ENCODE measurements at places on chromosomes 13 and 19. TPM values are rescaled to one million over a fixed set of nuclear protein-coding genes. Genes with fewer than 3 reads are reported as not detected.
A peak's percentile ranks its signal among the peaks of the same experiment; 100 is the strongest.

DNA sequence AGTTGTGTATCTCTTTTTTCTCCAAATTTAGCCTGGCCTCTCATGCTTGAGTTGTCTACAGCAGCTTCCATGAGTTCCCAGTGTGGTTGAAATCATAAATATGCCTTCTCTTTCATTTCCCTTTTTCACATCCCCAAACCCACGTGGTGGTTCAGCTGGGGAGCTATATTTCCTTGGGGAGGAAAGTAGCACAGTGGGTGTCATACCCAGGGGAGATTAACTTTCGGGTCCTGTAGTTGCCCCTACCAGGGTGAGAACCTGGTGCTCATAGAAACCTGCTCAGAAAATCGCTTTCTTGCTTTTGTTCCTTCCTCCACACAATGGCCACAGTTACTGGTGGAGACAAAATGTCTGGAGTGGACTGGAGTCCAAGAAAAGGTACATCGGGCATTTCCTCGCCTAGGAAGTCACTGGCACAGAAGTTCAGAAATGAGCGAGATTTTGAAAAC is 7.0 kb upstream of the LILRA4 start:
- H3K4me3 ChIP-seq: no peak overlapping the region
- H3K4me1 ChIP-seq: no peaks in the 10 kb centered on the region
- DNase-seq: no peak
- H3K36me3 ChIP-seq: no peaks in the 10 kb centered on the region
- H3K27me3 ChIP-seq: no peaks in the 10 kb centered on the region
- H3K27ac ChIP-seq: no peak overlapping the region

DNA sequence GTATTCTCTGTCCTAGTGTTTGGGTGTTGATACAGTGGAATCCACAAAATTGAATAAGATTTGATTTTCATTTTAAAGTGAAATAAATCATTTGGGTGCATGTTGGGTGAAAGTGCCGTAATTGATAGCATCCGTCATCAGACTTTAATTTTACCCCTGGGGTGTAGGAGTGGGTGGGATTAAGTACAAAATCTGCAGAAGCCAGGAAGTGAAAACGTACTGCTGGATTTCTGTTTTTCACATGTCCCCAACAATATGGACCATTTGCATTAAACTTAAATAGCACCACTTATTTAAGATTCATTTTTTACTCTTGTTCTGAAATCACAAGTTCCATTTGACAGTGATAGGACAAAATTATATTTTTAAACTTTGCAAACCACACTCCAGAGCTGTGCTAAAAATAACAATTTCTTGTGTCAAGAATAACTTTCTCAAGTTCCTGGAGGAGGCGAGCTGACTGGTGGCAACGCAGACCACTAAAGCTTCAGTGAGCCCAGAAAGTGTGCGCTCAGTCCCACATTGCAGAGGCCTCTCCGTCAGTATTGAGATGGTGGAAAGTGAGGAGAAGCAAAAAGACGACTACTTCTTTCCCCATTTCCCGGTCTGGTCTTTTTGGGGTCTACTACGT is 71.3 kb downstream of the ARHGEF7 start:
- no peak overlapping the region for H3K4me3 ChIP-seq
- no peak overlapping the region for H3K27ac ChIP-seq
- H3K36me3 ChIP-seq: peaks cover 9% of the 10 kb centered on the region
- no peaks in the 10 kb centered on the region for H3K27me3 ChIP-seq
- H3K4me1 ChIP-seq: peaks cover 2% of the 10 kb centered on the region

DNA sequence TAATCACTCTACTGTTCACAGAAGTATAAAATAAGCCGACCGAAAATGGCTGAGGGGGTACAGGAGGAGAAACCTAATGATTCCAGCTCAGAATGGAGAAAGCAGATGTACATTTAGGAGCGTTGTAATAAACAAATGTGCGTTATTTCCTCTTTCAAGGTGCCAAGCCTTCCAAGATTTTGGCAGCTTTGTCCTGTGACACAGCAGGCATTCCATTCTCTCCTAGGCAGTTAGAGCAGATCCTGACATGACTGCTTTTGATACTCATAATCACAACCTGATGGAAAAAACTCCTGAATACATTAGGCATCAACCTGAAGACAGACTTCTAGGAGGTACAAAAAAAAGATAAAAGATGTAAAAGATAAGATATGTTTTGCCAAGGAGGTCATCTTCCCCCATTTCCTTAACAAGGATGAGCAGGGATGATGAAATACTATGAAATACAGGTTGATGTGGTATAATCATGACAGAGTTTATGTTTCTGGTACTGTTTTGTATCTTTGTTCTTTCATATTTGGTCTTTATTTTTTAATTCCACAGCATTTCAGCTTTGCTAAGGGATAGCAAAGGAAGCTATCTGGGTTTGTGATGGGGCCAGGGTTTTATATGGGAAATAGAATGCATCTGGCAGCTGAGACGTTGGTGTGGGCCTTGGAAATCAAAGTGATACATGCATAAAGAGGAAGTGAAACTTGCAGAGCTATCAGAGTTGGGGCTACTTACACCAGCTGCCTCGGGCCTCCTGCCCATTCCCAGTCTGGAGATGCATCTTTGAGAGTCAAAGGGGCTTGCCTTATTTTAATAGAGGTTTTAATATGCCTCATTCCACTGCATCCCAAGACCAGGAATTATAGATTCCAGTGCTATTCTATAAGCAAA is 222.5 kb downstream of the OXGR1 start:
- H3K27ac ChIP-seq: no peak overlapping the region
- H3K27me3 ChIP-seq: no peaks in the 10 kb centered on the region
- H3K4me1 ChIP-seq: no peaks in the 10 kb centered on the region
- DNase-seq: no peak
- H3K4me3 ChIP-seq: no peak overlapping the region

GRCh38 chr19:30222992-30223865 is 149.0 kb upstream of the ZNF536 start:
- H3K27ac ChIP-seq: no peak overlapping the region
- H3K4me1 ChIP-seq: peaks cover 2% of the 10 kb centered on the region
- H3K27me3 ChIP-seq: peaks cover 73% of the 10 kb centered on the region

GRCh38 chr13:30998136-30999088 is 66.0 kb downstream of the TEX26 start:
- no peak overlapping the region for H3K4me3 ChIP-seq
- no peaks in the 10 kb centered on the region for H3K4me1 ChIP-seq
- H3K36me3 ChIP-seq: no peaks in the 10 kb centered on the region
- peak overlapping the region; percentile 48 for H3K27ac ChIP-seq

GRCh38 chr19:31261603-31262212 is 87.5 kb downstream of the TSHZ3 start:
- no peaks in the 10 kb centered on the region for H3K4me1 ChIP-seq
- H3K27ac ChIP-seq: no peak overlapping the region
- no peaks in the 10 kb centered on the region for H3K27me3 ChIP-seq
- no peak for DNase-seq

DNA sequence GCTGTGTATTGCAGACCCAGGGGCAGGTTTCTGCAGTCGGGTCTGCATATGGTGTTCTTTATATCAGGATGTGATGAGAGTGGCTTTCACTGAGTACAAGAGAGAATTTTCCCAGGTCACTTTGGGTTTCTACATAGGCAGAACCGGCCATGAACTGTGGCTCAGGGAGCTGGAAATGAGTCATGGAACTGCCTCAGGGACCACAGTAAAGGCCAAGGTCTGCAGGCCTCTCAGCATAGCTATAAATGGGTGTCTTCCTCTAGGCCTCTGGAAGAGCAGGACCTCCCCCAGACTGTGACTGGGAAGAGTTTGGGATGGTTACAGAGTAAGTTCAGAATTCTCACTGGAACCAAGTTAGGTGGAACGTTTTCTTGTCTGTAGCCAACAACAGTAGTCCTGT is 51.8 kb upstream of the ZNF681 start:
- H3K4me3 ChIP-seq: no peak overlapping the region
- no peak for DNase-seq
- H3K27ac ChIP-seq: no peak overlapping the region
- H3K4me1 ChIP-seq: no peaks in the 10 kb centered on the region

GRCh38 chr19:681029-682019 is 5.1 kb downstream of the FSTL3 start:
- no peak for DNase-seq
- peak overlapping the region; percentile 64 for H3K4me3 ChIP-seq
- peaks cover 5% of the 10 kb centered on the region for H3K27me3 ChIP-seq
- H3K4me1 ChIP-seq: peaks cover 23% of the 10 kb centered on the region
- peak overlapping the region; percentile 89 for H3K27ac ChIP-seq
- no peaks in the 10 kb centered on the region for H3K36me3 ChIP-seq

DNA sequence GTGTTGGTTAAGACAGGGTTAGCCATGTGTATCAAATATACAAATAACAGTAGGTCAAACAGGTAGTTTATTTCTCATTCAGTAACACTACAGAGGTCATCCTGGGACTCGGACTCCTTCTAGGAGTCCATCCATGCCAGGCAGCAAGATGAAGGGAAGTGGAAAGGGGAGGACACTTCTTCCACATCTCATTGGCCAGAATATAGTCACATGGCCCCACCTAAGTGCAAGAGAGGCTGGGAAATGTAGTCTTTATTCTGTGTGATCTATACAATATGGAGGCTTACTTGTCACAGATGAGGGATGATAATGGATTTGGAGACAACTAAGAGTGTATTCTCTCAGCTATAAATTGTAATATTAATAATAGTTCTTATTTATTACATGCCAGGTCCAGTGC is 31.1 kb downstream of the RDH8 start:
- H3K36me3 ChIP-seq: no peaks in the 10 kb centered on the region
- no peak overlapping the region for H3K4me3 ChIP-seq
- H3K27me3 ChIP-seq: no peaks in the 10 kb centered on the region
- no peak overlapping the region for H3K27ac ChIP-seq

GRCh38 chr19:18708452-18709231 is 25.2 kb downstream of the CRTC1 start:
- no peak for DNase-seq
- peaks cover 4% of the 10 kb centered on the region for H3K36me3 ChIP-seq
- no peak overlapping the region for H3K27ac ChIP-seq
- H3K4me3 ChIP-seq: no peak overlapping the region
- no peaks in the 10 kb centered on the region for H3K4me1 ChIP-seq
- H3K27me3 ChIP-seq: no peaks in the 10 kb centered on the region

DNA sequence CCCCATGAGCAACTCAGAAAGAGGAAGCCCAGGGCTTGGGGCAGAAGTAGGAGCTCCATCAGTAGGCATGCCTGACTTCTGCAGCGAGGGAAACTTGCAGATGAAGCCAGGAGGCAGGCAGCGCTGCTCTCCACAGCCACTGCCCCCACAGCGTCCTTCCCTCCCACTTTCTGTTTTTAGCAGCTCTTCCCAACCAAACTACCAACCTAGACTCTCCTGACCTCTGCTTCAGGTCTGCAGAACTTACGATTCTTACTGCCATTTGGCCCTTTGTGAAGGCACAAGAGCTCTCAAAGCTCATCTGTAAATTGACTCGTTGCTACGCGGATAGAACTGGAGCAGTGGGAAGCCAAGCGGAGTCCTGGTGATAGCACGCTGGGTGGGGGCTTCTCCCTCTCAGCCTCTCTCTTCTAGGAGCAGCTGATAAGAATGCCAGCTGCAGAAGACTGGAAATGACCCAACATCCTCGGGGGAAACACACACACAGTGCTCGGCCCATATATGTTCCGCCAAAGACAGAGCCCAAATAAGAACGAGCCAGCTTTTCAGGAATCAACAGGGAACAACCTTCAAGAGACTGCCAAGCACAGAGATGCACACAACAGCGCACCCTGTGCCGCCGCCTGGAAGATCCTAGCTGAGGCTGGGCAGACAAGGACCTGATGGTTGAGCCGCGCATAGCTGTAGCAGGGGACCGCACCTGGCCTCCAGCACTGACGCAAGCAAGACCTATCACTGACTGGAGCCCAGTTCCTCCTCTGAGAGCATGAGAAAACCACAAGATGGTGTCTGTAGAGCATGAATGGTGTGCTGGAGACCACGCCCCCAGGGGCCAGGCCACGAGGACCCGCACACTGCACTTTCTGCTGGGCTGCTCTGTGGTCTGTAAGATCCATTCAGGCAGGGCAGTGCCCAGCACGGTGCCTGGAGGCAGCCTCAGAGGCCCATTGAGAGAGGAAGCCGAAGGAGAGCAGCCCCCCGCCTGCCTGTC is 15.9 kb upstream of the SLC35E1 start:
- no peak overlapping the region for H3K4me3 ChIP-seq
- no peak for DNase-seq
- H3K27me3 ChIP-seq: no peaks in the 10 kb centered on the region
- peaks cover 33% of the 10 kb centered on the region for H3K4me1 ChIP-seq
- no peaks in the 10 kb centered on the region for H3K36me3 ChIP-seq
- no peak overlapping the region for H3K27ac ChIP-seq

DNA sequence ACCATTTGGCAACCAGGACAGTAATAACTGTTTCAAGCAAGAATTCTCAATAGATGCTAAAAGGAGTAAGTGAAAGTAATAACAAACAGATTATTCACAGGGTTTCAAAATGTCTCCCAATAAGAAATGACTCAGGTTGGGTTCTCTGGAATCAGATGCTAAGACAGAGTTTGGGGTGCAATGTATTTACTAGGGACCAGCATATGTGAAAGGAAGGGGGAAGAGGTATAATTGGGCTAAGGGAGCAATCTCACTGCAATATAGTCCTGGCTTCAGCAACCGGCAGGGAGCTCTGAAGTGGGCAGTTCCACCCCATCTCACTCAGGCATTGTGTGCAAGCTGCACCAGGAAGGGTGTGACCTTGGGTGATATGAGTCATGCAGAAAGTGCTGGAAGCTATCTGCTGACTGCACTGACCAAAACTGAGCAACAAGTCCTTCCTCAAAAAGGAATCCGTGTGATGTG is 23.4 kb downstream of the ZDHHC20 start:
- peak; percentile 14 for DNase-seq
- H3K27me3 ChIP-seq: no peaks in the 10 kb centered on the region
- no peak overlapping the region for H3K4me3 ChIP-seq
- H3K27ac ChIP-seq: no peak overlapping the region
- H3K36me3 ChIP-seq: no peaks in the 10 kb centered on the region

GRCh38 chr13:44318161-44318560 is 55.5 kb upstream of the SERP2 start:
- H3K4me3 ChIP-seq: no peak overlapping the region
- no peaks in the 10 kb centered on the region for H3K4me1 ChIP-seq
- no peaks in the 10 kb centered on the region for H3K27me3 ChIP-seq
- H3K36me3 ChIP-seq: no peaks in the 10 kb centered on the region
- no peak overlapping the region for H3K27ac ChIP-seq
- no peak for DNase-seq

DNA sequence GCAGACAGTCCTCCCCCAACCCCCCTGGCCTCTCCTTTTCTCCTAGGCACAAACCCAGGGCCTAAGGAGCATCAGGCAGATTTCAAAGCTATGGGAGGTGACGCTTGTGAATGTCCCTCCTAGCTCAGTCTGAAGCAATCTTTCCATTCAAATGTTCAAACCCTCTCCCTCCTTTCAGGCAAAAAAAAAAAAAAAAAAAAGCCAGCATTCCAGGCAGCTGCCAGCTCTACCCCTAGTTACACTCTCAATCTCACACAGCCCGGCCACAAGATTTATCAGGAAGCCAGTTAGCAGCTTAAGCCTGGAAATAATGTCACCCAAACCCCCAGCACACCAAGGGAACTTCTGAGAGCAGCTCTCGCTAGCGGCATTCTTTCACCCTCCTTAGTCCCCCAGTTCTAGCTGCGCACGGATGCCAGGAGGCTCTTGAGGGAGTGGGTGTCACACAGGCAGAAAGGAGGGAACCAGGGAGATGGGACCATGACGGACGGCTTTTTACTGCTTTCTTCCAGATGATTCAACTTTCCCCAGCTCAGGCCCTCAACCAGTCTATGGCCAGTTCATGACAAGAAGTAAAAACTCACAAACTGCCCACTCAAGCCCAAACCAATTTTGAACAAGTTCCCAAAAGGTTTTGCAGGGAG is 6.3 kb downstream of the SH3GL1 start:
- peak overlapping the region; percentile 50 for H3K27ac ChIP-seq
- no peak for DNase-seq
- H3K4me3 ChIP-seq: no peak overlapping the region
- peaks cover 30% of the 10 kb centered on the region for H3K36me3 ChIP-seq
- H3K4me1 ChIP-seq: peaks cover 75% of the 10 kb centered on the region

Gene AP1M2
- 69.2 TPM for polyA plus RNA-seq

Gene CRLF1
- 3.2 TPM for polyA plus RNA-seq

Gene KRTDAP
- 0.40 TPM for polyA plus RNA-seq

Gene RGS9BP
- 0.03 TPM for polyA plus RNA-seq
